Testis (tissue), 5 donors: ENCODE measurements at places on chromosomes 1 and 21. TPM values are rescaled to one million over a fixed set of nuclear protein-coding genes. Genes with fewer than 3 reads are reported as not detected.

DNA sequence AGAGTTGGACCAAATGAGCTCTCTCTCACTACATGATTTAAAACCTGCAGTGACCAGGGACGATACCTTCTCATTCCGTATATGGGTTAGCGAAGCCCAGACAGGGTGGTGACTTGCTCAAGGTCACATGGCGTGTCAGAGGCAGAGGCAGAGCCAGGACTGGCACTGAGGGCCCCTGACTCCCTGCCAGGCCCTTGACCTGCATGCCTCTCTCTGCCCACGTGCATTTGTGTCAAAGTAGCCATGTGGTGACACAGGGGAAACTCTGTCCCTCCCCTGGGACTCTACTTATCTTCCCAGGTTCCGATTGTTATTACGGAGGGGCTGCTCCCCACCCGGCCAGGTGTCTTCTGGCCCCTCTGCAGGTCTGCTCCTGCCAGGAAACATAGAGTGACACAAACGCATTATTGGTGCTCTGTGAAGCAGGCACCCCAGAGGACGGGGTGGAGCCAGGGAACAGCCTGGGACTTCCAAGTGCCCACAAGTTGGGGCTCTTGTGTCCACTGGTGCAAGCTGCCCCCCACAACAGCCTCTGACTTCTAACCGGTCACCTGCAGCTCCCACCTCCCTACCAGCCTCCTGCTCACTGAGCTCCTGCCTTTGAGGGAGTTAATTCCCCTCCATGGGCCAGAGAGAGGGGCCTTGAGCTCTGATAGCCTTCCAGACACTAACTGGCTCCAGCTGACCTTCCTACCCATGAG, 7.3 kb upstream of the TINAGL1 start:
- peak; percentile 83 for DNase-seq

The DMBX1 gene
- 1.7 TPM for total RNA-seq

The AXDND1 gene
- 58.3 TPM for total RNA-seq

The ZBED6 gene
- 24.8 TPM for total RNA-seq

The TTC4 gene
- 25.0 TPM for total RNA-seq

DNA sequence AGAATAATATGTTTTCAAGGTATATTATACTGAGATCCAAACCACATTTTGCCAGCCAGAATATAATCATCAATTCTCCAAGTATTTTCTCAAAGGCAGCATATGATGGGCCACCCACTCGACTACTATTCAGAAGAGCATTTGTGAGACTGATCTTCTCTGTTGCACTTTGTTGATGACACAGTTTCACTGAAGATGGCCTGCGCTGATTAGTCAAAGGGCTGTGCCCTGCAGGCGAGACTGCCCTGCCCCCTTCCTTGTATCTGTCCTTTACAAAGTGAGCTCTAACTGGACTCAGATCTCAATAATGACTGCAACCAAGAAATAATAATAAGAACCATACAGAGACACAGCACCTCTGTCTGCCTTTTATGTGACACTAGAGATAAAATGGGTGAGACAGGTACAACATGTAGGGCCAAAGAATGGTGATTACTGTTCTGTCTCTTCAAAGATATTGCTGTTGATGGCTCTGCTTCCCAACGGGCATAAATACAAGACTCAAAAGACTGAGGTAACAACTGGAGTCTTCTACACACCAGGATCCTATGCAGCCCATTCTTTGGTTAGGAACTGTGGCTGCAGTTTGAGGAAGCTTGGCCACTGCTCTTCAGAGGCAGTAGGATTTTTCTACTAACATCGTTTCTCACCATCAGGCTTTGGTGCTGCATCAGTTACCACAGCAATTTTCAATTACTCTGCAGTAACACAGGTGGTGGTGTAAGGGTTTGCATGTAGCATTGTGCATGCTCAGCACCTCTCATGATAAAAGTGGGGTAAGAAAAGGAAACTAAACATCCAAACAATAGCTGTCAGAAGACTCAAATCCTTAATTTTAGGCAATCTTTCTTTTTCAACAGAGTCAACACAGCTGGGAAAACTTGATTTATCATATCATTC, 481.1 kb downstream of the PTBP2 start:
- no peak for DNase-seq
